Cardiac septum (tissue), 1 donor: ENCODE measurements at places on chromosomes 2 and 18. TPM values are rescaled to one million over a fixed set of nuclear protein-coding genes. Genes with fewer than 3 reads are reported as not detected.

DNA sequence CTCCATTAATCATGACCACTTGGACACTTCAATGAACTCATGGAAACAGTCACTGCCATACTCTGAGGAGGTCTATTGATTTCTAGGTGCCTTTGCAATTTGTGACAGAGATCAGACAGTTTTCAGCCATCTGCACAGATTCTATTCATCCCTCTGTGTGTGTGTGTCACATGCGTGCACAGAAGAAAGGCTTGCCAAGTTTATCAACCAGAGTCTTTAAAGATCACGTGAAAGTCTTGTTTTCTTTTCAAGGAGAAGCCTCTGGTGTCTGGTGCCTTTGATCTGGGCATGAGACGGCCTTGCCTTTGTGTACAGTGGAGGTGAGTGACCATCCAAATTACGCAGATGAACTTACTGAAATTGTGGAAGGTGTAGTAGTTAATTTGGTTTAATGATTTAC is 164.2 kb downstream of the VAPA start:
- no peak for DNase-seq

DNA sequence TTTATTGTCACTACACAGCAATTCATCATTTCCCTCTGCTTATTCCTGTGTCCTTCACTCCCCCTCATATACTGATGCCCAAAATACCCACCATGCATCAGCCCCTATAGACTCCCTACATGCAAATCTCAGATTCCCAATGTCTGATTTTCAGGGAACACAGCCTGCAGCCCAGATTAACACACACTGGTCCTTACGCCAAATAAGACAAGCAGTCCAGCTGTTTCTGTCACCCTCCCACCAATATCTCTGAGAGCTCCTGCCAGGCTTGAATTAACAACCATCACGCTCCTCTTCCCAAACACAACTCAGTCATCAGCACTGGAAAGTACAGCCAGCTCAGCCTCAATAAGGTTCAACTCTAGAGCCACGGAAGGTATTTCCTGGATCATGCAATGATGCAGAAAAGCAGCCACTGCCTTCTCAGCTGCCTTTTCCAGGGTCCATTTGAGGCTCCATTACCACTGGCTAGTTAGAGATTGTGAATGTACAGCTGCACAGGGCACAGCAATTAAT is 39.0 kb upstream of the SLC35F5 start:
- no peak for DNase-seq

DNA sequence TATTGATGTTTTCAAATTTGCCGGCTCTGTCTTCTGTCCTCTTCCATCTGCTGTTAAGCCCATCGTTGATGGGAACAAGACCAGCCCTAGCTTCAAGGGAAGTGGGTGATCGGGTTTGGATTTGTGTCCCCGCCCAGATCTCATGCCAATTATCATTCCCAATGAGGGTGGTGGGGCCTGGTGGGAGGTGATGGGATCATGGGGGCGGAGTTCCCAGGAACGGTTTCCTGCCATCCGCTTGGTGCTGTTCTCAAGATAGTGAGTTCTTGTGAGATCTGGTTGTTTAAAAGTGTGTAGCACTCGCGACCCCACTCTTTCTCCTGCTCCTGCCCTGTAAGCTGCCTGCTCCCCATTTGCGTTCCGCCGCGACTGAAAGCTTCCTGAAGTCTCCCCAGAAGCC is 9.5 kb downstream of the ASB18 start:
- DNase-seq, result no peak

- no peak for DNase-seq
These were observed 18.8 kb downstream of the CDH2 start for GRCh38 chr18:28158083-28158581.

DNA sequence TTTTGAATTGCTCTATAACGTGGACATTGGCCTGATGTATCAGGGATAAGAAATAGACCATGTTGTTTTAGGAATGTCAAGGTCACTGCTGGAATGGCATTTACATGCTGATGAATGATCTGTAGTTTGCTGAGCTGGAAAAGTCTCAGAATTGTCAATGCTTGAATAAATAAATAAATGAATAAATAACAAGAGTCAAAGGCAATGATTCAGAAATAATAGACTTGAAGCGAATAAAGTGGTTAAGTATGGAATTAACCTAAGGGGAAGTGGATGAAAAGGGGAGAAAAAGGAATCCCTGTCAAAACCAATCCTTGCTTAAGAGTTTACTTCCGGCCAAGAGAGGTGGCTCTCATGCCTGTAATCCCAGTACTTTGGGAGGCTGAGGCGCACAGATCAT is 1620.0 kb downstream of the SUCLG1 start:
- no peak for DNase-seq

GRCh38 chr2:467543-467891 is 179.6 kb upstream of the ALKAL2 start:
- no peak for DNase-seq

- DNase-seq, result no peak
These were observed 146.9 kb upstream of the TPO start for GRCh38 chr2:1266351-1266750.

- DNase-seq, result no peak
These were observed 390.9 kb upstream of the TRIB2 start for GRCh38 chr2:12325806-12326205.

- peak; percentile 92 for DNase-seq
These were observed 35.8 kb upstream of the ASPRV1 start for GRCh38 chr2:69997015-69997830.

- DNase-seq, result no peak
These were observed 40.0 kb downstream of the STAT1 start for GRCh38 chr2:190973726-190974628.

Gene SLC11A1
- 6.4 TPM for total RNA-seq

DNA sequence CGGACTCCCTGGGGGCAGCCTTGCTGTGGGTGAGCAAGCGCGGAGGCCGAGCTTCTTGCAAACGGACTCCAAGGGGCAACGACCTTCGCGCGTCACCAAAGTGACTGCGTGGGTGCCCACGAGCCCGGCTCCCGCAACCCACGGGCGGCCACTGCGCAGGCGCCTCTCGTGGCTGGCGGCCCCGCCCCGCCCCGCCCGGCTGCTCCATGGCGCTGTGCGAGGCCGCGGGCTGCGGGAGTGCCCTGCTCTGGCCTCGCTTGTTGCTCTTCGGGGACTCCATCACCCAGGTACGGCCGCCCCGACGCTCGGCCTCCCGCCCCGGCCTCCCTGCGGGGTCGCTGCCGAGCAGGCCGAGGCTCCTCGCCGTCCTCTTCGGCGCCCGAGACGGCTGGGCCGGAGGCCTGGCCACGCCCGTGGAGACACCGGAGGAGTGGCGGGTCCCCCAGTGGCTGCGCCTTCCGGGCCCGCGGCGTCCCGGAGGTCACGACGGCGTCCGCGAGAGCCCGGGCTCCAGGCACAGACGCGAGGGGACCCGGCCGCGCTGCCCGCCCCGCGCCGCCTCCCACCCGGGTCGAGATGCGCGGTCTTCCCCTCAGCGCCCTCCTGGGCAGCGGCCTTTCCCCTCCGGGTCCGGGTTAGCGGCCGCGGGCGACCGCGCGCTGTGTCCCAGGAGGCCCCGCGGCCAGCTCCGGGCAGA is at the start of gene IAH1:
TSS of gene IAH1 (plus strand) at position 191 of the 697 bp plus-strand sequence. CDS start at position 207, 16 bp downstream.
- peak; percentile 88 for DNase-seq

DNA sequence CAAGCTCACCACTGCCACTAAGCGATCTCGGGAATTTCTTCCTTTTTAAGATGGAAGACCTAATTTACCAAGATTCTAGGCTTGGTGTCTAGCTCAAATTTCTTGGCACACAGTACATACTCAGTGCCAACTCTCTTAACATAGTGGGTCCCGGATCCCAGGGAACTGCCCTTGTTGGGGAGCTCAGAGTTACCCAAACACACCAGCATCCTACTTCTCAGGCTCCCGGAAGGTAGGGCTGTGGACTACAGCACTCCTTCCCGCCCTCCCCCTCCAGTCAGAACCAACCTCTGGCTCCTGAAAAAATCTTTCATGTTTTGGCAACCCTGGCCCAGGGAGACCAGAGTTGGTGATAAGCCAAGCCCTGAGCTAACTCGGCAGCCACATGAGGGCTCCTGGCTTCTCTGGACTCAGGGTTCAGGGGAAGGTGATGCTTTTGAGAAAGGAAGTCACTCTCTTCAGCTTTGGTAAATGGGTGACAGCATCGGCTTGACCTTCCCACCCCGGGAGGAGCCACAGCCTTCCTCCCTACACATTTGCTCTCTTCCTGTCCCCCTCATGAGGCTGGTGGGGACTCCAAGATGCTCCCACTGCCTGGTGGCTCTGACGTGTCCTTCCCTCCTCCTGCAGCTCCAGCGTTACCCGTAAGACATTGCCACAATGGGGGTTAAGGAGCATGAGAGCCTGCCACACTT is 8.8 kb downstream of the ODC1 start:
- no peak for DNase-seq

DNA sequence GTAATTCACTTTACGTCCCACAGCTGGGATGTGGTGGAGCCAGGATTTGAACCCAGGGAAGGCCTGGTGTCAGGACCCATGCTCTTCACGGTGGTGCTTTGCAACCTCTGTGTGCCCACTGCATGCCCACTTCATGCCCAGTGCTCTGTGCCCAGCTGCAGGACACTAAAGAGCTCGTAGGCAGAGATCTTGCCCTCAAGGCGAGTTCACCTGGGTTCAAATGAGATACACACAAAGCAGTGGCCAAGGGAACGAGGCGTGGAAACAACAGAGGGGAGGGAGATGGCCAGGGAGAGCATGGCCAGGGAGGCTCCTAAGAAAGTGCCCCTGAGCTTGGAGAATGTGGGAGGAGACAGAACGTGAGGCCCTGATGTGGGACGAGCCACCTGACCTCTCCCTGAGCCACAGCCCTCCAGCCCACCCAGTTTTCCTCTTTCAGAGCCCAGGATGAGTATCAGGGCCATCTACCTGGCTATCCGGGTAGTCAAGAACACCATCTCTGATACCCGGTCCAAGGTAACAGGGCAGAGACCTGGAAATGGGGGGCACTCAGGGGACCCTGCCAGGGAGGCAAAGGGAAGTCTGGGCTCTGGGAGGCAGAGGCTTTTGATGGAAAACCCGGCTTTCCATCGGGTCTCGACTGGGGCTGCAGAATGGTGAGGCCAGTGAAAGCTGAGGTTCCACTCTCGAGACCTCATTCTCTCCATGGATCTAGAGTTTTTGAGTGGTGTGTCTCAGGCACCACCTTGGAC is 20.4 kb downstream of the MROH2A start:
- DNase-seq, result no peak

Gene SFTPB
- total RNA-seq, result not detected

DNA sequence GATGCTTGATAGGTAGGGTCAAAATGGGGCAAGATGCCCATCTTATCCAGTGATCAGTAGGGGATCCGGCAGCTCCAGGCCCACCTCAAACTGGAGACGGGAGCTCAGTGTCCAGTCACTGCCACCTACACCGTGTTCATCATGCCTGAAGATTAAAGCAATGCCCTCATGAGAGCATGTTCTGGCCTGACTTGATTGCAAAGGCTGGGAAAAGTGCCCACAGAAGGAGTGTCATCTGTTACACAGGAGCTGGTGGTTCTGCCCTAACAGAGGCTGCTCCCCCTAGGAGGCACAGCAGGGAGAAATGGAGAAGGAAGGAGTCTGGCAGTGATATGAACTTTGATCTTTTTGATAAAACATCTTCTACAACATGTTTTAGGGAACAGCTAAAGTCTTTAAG is 92.3 kb downstream of the CCBE1 start:
- DNase-seq, result no peak

Gene SNORC
- 1.1 TPM for total RNA-seq

DNA sequence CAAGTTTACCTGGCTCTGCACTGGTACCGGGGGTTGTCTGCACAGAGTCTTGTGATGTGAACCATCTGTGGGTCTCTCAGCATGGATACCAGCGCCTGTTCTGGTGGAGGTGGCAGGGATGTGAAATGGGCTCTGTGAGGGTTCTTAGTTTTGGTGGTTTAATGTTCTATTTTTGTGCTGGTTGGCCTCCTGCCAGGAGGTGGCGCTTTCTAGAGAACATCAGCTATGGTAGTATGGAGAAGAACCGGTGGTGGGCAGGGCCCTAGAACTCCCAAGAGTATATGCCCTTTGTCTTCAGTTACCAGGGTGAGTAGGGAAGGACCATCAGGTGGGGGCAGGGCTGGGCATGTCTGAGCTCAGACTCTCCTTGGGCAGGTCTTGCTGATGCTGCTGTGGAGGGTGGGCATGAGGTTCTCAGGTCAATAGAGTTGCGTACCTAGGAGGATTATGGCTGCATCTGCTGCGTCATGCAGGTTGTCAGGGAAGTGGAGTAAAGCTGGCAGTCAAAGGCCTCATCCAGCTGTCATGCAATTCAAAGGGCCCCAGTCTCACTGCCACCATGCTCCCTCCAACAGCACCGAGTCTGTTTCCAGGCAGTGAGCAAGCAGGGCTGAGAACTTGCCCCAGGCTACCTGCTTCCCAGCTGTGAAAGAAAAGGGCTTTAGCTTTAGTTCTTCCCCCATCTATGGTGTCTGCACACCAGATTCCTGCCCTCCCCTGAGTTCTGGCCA is 278.0 kb downstream of the METTL4 start:
- DNase-seq, result no peak

DNA sequence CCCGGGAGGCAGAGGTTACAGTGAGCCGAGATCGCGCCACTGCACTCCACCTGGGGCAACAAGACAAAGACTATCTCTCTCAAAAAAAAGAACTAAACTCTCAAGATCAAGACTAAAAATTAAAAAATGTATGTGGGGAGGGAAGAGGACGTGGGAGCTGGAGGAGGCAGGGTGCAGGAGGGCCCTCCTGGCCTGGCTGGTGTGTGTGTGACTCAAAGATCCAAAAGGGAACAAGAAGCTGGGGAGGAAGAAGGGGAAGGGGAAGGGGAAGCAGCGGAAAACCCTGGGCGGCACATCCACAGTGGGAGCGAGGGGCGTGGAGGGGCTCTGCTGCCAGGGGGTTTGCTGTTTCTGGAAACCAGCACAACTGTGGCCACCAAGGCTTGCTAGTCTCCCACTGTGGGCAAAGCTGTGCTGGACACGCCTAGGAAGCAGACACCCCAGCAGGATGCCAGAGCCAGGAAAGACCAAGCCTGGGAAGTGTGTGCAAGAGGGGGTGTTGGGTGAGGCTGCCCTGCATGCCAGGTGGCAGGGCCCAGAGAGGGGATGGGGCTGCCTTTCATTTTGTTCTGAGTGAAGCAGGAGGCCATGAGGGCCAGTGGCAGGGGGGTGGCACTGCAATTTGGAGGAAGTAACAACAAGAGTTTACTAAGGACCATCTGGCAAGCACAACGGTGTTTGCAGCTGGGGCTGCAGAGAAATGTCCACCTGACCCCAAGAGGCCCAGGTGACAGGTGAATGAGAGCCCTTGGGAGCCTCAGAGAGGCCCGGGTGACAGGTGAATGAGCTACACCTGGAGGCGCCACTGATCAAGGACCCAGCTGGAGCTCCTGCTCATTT is 44.5 kb downstream of the ANO7 start:
- no peak for DNase-seq

DNA sequence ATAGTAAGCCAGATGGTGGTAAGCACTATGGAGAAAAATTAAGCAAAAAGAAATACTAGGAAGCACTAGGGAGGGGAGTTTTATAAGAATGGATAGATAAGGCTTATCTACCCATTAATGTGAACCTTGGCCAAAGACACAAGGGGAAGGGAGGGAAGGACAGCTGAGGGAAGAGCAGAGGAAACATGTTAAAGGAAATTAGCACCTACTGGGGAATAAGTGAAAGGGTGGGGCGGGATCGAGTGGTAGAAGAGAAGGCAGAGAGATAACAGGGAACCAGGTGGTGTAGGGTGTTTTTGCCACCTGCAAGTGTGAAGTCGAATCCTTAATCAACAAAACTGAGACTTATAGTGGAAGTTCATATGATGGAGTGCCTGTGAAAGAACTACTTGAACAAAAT is 1.7 kb downstream of the UNC80 start:
- DNase-seq, result no peak

Gene LOXHD1
- total RNA-seq, result 0.48 TPM

GRCh38 chr18:59021500-59021899 is 118.2 kb upstream of the SEC11C start:
- no peak for DNase-seq

Gene TEKT4
- total RNA-seq, result 0.32 TPM
